ENCODE measurements at places on chromosomes 5 and 9.

DNA sequence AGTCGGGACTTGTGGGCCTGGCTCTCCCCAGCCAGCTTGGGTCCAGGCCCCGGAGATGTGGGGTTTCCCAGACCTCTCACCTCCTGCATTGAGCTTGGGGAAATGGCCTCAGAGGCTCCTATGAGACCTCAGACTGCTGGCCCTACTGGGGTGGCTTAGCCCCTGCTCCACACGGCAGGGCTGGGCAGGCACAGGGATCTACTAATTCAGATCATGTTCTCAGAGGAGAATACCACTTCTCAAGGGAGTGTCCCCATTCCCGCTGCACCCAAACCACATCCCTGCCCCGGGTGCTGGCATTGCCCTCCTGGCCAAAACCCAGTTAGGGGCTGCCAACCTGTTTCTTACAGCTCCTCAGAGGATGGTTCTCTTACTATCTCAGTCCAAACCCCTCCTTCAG is 82.1 kb upstream of the LMX1B start:
- DNase-seq, result no peak

GRCh38 chr9:101226161-101226560 is 158.6 kb downstream of the BAAT start:
- no peak for DNase-seq

DNA sequence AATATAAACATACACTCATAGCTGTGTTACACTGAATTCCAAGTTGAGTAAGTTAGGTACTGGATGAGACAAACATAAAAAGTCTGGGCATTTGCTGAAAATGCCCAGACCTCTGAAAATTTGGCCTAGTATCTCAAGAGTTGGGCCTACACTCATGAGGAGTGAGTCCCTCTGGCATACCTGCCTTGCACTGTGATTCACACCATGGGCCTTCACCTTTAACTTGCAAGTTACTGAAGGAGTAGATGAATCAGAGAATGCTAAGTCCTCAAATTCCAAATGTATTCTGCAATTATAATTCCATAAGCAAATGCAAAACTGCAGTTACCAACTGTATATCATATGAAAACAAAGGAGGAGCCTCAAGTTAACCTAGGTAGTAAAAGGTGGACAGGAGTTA is 32.3 kb upstream of the C9orf40 start:
- DNase-seq, result no peak

GRCh38 chr9:93115486-93116071 is 18.5 kb downstream of the NINJ1 start:
- no peak for DNase-seq

DNA sequence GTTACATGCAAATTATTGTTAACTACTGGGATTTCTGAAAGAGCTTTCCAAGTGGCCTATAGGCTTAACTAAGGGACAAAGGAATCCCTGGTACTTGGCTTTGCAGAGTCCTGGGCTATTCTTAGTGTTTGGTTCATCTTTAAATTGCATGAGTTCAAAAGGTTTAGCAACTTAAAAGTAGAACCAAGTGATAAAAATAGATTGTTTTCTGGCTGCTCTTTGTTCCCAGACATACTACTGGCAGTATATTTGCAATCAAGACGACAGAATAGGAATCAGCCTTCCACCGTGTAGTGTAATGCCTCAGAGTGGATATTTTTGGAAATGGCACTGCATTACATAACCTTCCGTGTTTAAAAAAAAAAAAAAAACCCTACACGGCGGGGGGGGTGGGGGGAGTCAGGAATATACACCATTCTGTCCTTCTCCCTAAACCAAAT is 1.0 kb downstream of the NREP start:
- DNase-seq, result no peak

DNA sequence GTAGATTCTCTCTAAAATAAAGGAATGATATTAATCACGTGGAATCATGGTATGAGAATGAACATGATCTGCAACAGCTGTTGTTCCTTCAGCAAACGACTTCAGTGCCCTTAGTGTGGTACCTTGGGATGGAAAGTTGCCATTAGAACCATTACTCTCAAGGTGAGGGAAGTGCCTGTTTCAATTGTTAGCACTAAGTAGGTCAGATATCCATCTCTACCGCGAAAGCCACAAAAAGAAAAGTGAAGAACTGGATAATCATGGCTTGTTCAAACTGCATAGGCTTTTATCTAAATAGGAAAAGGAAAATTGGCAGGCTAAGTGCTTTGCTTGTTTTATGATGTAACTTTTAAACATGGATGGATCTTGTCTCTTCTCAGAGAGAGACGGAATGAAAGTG is 380.7 kb downstream of the MRPS30 start:
- DNase-seq, result no peak

DNA sequence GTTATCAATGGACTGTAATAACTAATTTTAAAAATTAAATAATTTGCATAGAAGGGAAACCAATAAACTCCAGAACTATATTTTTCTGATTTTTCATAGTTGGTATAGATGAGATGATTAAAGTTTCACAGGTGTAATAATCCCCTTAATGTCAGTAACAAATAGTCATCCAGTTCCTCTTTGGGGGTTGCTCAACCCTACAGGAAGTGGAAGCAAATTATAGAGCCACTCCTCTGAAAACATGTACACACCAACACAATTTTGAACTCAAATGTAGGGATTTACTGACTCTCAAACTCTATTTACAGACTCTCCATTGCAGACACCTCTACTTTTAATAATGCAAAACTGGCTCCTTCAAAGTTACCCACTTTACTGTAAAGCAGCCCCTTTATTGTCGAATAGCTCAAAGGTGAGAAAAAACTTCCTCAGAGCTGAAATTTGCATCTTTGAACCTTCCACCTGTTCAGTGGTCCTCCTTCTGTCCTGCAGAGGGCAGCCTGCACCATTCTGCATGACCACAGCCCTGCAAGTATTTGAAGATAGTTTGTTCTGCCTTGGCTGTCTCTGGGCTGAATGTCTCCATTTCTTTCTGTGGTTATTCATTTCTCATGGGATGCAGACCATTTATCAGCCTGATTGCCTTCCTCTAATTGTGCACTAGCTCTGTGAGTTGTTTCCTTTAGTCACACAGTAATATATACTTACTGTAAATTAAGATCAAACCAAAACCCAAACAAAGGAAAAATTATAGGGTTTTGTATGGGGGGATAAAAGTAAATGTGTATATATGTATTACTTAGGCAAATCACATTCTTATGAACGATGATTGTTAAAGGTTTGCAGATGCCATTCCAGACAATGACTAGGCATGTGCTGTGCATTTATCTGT is 383.2 kb upstream of the SGCD start:
- DNase-seq, result no peak

DNA sequence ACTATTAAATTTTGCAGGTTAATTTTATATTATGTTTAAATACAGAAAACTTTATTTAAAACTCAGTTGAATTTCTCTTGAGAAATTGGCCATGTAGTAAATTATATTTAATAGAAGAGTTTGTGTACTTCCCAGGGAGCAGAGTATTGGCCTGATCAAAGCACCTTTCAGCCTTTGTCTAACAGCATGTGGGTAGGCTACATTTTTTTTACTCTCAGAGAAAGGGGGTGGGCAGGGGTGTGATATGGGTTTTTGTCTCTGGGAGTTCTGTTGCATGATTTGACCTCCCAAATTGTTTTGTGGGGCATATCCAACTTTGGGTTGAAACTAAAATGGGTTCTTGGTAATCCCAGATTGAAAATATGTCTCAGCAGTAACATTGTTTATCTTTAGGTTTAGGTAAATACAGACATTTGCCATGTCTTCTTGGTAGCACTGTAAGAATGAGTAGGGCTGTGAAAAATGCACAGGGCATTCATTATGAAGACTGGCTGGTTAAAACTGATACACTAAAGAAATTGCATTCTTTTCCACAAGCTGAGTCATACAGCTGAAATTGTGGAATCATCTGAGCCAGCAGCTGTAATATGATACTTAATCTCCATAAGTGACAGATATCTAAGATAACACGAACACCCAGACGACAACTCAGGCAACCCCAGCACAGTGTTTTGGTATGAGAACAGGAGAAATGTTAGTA is 75.4 kb upstream of the CDKN2B start:
- DNase-seq, result no peak

GRCh38 chr5:102863058-102863457 is 108.0 kb downstream of the PAM start:
- DNase-seq, result no peak

GRCh38 chr5:152568016-152568415 is 162.9 kb upstream of the NMUR2 start:
- no peak for DNase-seq

DNA sequence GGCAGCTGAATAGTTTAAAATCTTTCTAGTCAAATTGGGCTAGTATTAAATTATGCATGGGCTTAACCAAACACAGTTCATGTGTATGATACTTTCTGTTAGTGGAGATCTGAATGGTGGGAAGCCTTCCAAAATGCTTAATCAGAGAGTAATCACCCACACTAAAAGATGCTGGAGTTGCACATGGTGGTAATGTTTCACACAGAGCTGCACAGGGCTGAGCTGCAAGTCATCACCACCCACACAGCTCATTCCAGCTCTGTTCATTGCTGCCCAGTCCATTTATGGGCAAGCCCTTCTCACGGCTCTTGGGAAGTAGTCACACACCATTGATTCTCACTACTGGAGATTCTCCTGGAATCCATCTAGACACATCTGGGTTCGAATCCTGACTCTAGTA is 351.5 kb upstream of the KCNN2 start:
- no peak for DNase-seq

DNA sequence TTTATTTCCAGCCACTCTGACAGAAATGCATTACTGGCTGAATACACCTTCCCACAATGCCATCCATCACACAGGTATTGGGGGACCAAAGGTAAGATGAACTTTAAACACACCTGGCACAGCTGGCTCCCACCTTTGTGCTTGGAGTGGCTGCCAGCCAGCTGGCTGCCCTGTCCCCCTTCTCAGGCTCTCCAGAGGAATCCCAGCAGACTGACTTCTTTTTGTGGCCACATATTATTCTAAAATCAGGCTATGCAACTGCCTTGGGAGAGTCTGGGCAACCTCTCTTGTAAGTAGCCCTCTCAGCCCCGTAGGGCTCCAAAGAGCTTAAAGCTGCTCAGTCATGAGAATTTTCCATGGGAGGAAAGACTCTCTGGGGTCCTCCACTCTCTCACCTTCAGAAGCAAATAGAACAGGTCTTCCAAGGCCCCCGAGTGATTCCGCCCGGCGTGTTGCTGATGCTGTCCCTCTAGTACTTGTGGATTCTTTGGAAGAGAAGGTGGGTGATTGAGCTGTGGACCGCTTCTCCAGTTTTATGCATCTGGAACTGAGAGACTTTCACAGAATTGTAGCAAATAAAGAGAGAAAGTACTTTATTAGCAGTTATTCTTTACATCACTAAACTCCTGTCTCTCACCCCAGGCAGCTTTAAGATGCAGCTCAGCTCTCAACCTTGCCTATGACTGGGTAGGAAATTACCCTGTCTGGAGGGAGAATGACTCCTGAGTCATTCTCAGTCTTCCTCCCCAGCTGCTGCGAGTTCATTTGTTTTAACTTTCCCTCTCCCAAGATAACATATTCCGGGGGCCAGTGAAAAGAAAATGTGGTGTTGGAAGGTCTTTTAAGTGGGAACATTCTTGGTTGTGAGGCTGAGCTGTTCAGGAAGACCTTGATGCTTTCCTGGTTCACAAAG is 159.4 kb upstream of the PITX1 start:
- DNase-seq, result no peak

DNA sequence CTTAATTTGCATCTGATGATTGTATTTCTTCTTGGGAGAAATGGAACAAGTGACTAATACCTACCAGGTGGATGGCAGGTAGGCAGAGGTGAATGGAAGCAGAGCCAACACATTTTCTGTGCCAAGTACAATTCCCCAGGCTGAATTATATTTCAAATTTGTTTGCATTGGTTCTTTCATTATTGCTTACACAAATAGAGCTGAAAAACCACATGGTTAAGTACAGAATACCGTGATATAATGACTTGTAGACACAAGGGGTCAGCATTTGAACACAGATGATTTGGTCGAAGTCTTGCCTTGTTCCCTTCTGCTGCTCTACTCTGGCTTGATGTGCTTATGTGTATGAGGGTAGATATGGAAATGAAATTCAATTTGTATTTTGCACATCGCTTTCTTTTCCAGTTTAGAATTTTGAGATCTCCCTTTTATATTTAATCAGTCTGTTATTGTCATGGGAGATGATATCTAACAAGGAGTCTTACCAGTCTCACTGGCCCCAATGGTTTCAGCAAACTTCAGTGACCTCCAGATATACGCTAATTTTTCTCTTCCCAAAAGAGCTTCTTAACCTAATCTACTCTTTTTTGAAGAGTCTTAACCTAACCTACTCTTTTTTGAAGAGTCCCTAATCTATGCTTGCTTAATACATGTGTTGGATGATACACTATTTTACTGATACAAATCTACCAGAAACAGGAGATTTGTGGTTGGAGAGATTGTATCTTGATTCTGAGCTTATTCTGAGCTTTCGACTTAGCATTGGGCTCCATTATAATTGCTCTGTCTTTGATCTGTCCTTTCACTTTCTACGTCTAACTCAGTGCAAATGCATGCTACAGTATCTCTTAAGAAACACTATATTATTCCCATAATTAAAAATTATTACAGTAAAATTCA is 88.1 kb downstream of the PCSK1 start:
- no peak for DNase-seq
